Activated CD8-positive, alpha-beta memory T cell treated with anti-CD3 and anti-CD28 coated beads for 24 hours (primary cell): ENCODE measurements at places on chromosomes 1 and 21.

DNA sequence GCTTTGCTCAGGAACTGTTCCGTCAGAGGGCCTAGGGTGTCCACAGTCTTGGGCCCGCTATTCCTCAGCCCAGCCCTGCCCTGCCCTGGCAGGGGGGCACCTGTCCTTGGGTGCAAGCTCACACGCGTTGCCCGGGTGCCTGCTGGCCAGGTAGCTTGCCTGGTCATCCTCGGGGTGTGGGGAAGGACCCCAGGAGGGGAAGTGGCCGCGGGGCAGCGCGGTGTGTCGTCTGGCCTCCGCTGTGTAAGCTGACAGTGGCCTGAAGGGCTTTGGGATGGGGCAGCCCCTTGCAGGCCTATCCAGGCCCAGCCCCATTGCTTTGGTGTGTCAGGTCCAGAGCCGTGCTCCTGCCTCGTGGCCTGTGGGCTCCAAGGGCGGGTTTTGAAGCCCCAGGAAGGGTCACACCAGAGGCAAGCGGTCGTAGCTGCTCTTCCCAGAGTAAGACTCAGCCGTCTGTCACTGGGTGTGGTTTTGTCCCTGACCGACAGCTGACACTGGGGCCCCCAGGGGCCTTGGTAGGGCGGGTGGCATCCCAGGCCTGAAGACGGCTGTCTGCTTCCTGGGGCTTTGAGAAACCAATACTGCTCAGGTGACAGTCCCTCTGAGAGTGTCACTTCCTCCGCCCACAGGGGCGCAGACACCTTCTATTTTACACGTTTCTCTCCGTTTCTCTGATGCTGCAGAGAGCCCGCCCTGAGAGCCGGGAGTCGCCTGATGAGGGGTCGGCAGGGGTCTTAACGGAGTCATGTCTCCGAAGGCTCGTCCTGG, 72.1 kb downstream of the SKI start:
- DNase-seq = peak; percentile 89

GRCh38 chr1:177771688-177772087, 198.2 kb downstream of the SEC16B start:
- DNase-seq = no peak

- no peak for DNase-seq
These were observed 58.6 kb downstream of the ATP5PO start for GRCh38 chr21:33856893-33857527.

DNA sequence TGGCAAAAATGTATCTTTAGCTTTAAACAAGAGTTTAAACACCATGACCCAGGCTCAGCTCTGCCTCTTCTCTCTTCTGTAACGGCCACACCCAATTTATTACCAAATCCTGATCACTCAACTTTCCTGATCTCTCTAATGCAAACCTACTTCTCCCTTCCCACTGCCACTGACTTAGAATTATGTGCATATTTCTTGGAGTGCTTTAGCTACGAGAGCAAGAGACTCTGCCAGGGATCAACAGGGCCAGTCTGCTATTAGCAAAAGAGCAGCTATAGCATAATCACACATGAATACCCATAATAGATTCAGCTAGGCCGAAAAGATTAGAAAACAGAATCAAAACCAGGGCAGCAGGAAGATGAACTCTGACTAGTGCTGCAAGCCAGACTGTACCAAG, 215.5 kb downstream of the MRPL39 start:
- DNase-seq = no peak
